T-helper 22 cell (primary cell): ENCODE measurements at places on chromosomes 11 and 22.

GRCh38 chr11:63839508-63840355 is 822 bp downstream of the MARK2 start:
- no peak for DNase-seq

DNA sequence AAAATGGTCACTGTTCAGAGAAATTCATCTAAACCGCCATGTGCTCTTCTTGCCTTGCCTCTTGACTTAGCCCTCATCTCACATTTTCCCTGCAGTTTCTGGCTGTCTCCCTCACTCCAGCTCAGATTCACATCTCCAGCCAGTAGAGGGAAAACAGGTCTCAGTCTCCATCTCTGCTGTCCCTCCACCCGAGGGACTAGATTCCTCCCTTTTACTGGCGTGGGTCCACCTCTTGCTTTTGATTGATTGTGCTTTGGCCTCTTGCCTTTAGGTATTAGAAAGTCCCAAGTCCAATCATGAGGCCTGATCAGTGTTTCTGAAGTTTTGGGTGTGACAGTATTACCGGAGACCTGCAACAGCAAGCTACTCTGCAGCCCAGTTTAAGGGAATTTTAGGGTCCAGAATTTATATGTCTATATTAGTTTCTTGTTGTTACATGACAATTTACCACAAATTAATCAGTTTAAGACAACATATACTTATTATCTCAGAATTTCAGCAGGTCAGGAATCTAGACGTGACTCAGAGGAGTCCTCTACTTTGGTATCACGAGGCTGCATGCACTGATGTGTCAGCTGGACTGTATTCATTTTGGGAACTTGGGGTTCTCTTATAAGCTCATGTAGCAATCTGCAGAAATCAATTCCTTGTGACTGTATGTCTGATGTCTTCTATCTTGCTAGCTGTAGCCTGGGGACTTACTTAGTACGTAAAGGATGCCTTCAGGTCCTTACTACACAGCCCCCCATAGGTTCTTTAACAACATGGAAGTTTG is 805.2 kb upstream of the CCDC90B start:
- DNase-seq = no peak

DNA sequence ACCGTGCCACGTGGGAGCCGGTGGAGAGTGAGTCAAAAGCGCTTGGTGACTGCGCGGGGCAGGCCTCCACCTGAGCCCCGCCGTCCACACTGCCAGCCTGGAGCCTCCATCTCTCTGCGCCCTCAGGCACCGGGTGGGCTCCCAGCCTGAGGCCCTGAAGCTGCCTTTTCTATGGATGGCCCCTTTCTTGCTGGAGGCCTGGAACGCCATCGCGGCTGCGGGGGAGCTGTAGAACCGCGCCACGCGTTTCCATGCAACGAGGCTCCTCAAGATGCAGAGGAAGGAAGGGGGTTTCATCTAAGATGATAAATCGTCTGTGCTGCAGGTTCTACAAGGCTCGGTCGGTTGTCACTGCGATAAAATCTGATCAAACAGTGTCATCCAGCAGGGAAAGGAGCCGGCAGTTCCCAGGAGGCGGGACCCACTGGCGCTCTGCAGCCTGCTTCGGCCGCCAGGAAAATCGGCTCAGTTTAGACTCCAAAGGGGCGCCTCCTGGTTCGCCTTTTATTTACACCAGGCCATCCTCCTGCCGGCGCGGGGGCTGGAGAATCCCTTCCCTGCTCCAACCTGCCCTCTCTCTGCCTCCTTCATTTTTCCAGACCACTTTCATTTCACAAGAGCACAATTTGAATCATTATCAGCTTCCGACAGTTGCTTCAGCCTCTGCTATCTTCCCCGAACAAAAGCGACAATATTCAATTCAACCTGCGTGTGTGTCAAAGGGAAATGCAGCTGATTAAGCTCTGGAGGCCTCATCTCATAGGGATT is 624.4 kb downstream of the BRD1 start:
- no peak for DNase-seq

DNA sequence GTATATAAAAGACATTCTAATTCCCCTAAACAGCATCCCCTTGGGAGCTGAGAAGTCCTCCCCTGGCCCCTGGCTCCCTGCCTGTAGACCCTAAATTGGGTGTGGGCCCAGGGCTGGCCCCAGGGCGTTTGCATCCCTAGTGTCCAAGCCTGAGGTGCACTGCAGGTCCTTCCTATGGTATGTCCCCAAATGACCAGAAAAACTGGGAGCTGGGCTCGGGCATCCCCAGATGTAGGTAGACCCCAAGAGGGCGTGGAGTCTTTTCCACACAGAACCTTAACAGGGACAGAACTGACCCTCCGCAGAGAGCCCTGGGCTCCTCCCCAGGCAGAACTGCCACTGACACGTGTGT is 782 bp upstream of the OSBPL5 start:
- no peak for DNase-seq

GRCh38 chr11:8732748-8733241 is 50.2 kb downstream of the RPL27A start:
- no peak for DNase-seq
